ENCODE measurements at places on chromosomes 16 and 17.

DNA sequence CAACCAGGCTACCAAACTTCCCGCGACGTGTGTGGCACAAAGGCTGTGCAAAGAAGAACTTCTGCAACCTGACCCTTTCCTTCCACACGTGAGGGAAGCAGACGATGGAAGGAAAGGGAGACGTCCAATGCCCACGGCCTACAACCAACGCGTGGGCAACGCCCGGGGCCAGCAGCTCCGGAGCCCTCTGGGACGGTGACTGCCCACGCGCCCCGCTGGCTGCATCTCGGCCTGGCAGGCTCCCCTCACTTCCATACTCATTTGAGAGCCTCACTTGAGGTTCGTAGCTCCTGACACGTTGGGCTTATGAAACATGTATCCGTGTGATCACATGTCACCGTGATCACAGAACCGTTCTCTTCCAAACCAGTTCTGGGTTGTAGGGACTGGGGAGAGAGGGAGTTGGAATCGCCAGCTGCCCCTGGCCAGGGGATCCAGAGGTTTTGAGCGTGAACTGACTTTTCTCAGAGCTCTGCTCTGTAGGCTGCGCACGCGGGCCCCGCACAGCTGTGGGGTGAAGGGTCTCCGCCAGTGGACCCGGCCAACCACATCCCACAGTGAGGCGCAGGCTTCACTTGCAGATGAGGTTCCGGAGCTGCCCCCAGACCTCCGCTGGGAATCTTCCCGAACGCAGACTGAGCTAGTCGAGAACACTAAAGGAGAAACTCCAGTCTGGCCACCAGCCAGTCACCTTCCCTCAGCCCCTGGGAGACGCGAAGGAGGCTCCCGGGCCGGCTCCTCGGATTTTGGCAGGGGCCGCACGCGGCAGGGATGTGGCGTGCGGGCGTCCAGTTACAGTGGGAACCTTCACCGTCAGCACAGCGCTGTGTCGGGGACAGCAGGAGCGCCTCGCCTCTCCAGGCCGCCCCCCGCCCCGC, 1.0 kb downstream of the LMF1 start:
- DNase-seq = no peak

DNA sequence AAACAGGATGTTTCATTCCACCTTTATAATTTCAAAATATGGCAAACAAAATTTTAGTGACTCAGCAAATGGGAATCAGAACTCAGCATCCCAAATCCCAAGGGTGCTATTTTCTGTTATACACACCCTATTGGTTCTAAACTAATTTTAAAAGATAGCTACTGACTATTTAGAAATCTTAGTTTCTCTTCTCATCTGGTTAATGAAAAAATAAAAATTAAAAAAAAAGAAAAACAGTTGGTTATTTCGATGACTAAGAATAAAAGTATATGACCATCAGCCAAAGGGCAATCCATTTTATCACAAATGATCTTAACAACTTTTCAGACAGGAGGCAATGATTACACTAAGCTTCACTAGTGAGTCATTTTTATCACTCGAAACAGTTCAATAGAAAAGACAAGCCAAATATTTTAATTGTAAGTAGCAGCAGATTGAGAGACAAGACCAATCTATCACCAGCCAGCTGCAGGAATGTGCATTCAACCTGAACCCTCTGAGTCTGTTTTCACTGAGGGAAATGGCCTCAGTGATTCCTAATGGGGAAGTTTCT, 15.2 kb downstream of the PHLPP2 start:
- DNase-seq = no peak

DNA sequence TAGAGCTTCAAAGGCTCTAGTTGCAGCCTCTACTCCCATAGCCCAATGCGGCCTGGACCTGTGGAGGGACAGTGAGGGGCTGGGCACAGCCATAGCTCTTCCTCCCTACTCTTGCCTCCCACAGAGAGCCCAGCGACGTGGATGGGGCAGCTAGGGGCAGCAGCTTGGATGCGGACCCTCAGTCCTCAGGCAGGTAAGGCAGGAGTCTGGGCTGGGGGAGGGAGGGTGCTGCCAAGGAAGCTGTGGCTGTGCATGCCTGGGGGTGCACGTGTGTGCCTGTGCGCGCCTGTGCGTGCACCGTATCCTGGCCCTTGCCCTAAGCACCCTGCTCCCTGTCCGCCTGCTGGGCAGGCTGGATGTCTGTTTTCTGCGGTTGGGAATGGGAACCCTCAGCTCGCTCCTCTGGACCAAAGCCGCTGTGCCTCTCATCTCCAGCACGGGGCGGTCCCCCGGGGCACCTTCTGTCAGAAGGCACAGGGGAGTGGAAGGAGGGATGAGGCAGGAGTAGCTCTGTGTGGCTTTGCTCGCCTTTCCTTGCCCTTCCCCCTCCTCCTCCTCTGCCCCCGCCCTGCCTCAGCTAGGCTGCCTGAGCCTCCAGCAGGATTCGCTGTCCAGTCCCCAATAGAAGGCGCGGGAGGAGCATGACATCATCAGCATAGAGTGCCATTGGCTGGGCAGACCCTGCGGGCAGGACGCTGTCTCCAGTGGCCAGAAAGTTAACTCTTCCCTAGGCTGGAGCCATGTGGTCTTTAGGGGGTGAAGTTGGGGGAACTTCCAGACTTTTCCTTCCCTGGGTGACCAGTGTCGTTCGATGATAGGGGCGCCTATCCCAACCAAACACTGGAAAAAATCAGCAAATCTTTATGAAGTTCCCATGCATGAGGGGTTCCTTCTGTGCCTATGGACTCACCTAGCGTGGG, 797 bp downstream of the PRCD start:
- DNase-seq = peak; percentile 100

GRCh38 chr16:51159865-51160264, 8.8 kb upstream of the SALL1 start:
- DNase-seq = no peak

DNA sequence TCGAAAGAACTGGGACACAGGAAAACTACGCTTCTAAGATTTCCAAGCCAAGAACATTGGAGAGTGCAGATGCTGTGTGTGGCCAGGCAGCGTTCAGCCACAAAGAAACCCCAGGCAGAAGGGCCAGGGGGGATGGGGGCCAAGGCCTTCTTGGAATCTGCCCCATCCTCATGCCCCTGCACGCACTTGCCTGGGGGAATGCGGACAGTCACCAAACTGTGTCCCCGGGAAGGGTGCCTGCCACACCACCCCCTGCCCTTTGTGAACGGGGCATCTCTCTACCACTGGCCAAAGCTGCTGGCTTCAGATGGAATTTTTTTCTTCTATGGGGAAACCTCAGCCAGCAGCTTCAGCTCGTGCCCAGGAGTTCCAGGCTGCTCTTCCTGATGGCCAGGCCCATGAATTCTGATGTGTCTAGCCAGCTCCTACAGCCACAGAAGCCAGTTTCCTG, 32.0 kb upstream of the DNAH17 start:
- no peak for DNase-seq

DNA sequence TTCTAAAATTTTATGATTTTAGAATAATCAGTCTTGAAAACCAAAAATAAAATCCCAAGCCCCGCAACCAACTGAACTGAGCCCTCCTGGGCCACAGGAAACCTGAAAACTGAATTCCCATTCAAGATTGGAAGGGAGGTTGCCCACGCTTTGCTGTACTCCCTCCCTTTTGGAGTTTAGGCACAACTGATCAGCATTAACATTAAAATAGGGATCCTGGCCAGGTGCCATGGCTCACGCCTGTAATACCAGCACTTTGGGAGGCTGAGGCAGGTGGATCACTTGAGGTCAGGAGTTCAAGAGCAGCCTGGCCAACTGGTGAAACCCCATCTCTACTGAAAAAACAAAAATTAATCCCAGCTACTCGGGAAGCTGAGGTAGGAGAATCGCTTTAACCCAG, 52.7 kb upstream of the NETO2 start:
- no peak for DNase-seq

GRCh38 chr17:77640916-77641605, 317.4 kb upstream of the TNRC6C start:
- no peak for DNase-seq

DNA sequence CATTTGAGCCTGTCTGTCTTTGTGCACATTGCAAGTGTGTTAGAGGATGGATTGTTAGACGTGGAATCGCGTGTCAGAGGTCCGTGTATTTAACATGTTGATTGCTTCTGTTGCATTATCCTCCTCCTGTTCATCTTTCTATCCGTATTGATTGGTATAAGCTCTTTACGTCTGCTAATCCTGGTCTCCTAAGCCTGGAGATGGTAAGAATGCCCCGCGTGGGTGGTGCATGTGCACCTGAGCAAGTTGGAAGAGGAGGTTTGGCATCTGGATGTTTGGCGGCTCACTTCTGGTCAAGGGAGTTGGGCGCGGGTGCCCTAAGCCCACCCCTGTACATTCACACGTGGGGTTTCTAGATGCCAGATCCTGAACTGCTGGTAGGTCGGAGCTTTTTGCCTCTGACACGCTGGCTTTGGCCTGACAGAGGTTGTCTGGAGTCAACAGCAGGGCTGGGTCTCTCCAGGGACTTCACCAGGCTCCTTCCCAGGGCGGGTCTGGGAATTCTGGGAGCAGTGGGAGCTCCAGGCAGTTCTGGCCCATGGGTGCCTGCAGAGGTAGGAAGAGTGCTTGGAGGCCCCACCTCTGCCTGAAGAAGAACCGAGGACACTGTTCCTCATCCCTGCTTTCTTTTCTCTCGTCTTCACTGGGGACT, 107.3 kb downstream of the OR1D5 start:
- peak; percentile 52 for DNase-seq

- no peak for DNase-seq
Measured at GRCh38 chr17:17737961-17738894, 57.0 kb downstream of the RAI1 start.
